Pericardium fibroblast (primary cell): ENCODE measurements at places on chromosomes 7 and 10. TPM values are rescaled to one million over a fixed set of nuclear protein-coding genes. Genes with fewer than 3 reads are reported as not detected.

FAM25G gene
- total RNA-seq, result not detected in 2 replicates

TDRD1 gene
- 0.23 TPM in 1 of 2 replicates, not detected in the other for total RNA-seq

UCMA gene
- total RNA-seq, result not detected in 2 replicates

MYO1G gene
- total RNA-seq, result not detected in 2 replicates

EGFR gene
- 27.8 and 45.6 TPM in 2 replicates for total RNA-seq

EVX1 gene
- not detected in 2 replicates for total RNA-seq

PAPSS2 gene
- 44.3 and 124 TPM in 2 replicates for total RNA-seq

HTR5A gene
- total RNA-seq, result not detected in 2 replicates

WEE2 gene
- total RNA-seq, result not detected in 2 replicates

HOXA3 gene
- total RNA-seq, result 4.0 and 8.3 TPM in 2 replicates
